Stimulated activated CD4-positive, alpha-beta T cell treated with anti-CD3 and anti-CD28 coated beads, Interleukin-1b, Interleukin-23, amount 100 ng/mL, for 24 hours (primary cell): ENCODE measurements at places on chromosomes 12 and 14.

DNA sequence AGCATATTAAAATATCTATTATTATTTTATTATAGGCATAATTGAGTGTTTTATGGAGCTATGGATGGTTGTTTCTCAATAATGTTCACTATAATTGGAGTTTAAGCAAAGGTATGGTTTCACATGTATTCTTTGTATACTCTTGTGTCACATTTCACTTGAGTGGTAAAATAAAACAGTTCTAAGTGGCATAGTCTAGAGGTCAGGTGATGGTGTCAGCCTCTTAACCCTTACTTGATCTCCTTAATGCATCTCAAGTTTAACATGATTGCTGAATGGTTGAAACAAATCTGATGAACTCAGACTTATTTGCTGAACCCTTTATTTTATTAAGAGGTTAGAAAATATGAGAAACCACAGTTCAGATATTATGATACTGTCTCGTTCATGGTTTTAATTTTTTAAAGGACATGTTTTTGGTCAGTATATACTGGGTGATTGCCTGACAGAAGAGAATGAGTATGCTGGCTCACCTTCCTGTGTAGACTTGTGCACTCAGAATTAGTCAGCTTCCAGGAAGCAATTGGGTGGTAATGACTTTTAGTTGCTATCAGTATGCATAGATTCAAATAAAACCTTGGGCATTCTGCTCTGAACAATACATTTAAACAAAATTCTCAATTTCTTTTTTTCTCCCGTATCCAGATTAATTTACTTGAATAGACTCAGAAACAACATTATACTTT lies 464.6 kb downstream of the PCNX1 start:
- DNase-seq, result no peak

DNA sequence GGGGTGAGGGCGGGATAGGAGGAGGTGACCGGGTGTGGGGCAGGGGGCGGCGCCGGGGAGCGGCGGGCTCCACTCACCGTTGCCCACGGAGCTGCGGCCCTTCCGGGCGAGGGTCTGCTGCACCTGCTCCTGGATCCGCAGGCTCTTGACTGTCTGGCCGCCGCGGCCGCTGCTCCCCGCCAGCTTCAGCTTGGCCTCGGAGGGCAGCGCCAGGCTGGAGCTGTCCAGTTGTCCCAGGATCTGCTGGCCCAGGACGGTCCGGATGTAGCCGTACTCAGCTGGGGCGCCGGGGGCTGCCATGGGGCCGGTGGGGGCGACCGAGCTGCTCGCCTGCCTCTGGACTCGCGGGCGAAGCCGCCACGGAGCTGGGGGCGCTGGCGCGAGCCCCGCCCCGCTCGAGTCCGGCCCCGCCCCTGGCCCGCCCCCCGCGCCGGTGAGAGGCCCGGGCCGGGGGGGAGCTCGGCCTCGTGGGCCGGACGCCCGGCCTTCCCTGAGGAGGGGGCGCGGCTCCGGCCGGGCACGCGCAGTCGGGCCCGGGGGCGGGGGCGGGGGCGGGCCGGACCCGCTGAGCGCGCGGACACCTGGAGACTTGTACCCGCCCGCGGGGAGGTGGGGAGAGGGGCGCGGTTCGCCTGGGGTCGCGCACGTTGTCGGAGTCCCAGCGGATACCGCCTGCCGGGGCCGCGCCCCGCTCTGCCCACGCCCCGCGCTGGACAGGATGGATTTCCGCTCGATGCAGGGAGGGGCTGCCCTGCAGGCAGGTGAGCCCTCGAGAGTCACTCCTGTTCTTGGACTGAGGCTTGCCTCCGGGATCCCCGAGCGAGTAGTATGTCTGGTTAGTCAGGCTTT lies at the start of gene PKP2:
Gene PKP2, minus strand, starts transcription at position 346 of the 849 bp plus-strand sequence. Its CDS starts 46 bp downstream, at position 300.
- no peak for DNase-seq

DNA sequence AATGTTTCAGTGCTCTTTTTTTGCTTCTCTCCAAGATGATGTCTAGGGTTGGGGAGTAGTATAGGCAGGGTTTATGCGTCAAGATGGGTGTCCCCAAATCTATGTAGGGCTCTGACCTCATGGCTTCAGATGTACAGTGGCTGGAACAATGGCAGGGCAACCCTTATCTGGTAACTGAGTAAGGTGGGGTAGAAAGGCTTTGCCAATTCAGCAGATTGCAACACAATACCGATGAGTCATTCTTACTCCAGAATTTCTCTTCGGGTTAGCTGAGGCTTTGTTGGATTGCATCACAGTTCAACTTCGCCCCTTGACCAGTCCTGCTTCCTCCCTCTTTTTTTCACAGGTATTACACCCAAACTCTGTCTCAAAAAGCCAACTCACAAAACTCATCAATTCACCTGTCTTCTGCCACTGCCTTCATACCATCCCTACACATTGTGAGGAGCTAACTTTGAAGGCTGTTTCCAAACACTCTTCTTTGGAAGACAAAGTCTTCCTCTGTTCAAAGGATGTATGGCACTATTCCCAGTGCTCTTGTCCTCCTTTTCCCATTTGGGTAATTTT lies 190.2 kb upstream of the CNOT2 start:
- DNase-seq, result no peak

DNA sequence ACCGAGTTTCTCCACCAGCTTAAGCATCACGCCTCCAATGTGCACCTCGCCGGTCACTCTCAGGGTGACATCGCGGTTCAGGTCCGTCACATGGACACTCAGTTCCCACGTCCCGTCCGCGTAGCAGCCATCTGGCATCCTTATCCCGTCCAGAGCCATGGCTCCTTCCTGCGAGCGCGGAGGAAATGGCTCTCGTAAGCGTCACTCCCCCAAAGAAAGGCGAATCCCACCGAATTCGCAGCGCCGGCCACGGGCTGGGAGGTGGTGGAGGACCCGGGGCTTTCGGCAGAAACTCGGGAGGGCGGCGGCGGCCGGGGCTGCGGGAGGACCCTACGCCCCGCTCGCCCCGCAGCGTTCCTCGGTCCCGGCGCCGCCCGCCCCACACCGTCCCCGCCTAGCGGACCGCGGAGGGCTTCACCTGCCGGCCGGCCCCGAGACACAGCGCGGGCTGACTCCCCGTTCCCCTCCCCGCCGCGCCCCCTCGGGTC lies 396 bp downstream of the FERMT2 start:
- DNase-seq, result no peak

GRCh38 chr12:1108276-1108675 lies 117.3 kb downstream of the ERC1 start:
- no peak for DNase-seq

DNA sequence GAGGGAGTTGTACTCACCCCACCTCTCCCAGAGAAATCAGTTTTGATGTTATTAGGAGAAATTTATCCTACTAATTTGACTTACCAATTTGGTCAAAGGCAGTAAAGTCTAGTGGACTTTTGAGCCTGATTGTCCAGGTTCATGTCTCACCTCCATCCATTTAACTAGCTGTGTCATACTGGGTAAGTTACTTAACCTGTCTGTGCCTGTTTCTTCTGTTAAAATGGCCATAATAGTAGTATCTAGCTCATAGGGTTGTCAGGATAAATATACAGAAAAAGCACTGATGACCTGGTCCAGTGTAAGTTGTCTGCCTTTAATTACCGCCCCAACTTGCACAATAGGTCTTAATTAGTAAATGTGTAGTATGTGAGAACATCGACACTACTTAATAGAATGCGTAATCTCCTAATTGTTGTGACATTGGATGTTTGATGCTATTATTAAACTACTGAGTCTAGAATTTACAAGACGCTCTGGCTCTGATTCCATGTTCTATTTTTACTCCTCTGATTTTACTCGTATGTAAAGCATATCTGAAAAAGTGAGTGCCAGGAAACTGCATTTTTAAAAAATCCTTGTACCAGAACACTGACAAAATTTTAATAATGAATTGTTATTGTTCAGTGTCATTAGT lies 1.5 kb downstream of the RAB21 start:
- no peak for DNase-seq

GRCh38 chr14:49928015-49928414 lies 35.1 kb downstream of the ARF6 start:
- DNase-seq, result no peak

- DNase-seq, result no peak
These were observed 1354.9 kb upstream of the TMEM132C start for GRCh38 chr12:126912111-126912510.

DNA sequence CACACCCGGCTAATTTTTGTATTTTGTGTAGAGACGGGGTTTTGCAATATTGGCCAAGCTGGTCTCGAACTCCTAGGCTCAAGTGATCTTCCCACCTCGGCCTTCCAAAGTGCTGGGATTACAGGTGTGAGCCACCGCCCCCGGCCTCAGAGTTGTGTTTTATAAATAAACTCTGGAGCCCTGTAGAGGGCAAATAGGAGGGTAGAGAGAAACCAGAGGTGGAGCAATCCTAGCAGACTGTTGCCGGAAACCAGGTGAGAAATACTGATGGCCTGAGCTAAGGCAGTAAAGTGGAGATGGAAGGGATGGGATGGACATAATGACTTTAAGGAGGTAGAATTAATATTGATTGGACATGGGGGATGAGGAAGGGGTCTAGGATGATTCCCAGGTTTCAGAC lies 2.7 kb upstream of the HSD17B6 start:
- DNase-seq, result no peak

DNA sequence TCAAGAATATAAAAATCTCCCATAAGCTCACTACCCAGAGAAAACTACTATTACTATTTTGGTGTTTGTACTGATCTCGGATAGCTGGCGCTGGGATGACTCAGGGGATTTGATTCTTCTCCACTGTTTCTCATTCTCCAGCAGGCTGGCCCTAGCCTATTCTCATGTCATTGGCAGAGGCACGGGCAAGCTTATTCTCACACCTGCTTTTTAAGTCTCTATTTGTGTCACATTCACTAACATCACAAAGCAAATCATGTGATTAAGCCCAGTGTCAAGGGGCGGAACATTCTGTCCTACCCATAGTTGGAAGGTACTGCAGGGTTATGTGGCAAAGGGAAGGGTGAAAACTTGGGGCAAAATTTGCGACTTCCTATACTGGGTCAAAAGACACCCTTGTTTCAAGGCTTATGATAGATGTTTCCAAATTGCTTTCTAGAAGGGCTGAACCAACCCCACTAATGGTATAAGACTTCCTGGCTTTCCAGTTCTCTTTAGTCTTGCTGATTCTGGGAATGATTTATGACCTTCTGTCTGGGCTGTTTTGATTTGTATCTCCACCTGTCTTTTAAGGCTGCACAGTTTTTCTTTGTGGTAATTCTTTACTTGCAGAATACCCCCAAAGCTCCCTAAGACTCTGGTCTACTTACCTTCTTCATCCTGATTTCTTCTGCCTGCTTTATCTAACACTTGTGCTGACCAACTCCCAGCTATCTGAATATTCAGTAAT lies 406.4 kb downstream of the NRXN3 start:
- DNase-seq, result no peak

DNA sequence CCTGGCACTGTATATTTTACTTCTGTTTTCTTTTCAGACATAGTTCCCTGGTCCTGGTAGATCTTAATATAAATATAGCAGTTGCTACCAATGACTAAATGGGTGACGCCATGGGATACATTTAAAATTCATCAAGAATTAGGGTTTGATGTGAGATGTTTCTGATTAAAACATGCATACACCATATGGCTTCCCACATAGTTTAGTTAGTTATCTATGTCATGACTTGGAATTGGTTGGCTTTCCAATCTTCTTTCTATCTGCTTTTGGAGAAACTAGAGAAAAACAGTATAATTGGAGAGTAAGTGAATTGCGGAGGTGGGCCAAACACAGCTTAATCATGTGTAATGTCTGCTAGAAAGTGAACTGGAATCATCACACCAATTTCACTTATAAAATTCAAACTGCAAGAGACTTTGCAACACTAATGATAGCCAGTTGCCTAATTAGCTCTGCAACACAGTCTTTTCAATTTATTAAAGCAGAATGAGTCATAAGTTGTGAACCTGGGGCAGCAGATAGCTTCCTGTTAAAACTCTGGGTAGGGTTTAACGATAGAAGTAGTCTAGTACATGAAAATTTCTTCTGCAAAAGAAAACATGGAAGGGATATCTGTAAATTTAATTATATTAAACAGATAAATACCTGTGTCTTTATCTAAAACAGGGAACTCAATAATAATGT lies 295.2 kb downstream of the SLC16A7 start:
- no peak for DNase-seq

GRCh38 chr14:69606258-69607184 lies 4.9 kb upstream of the SUSD6 start:
- DNase-seq, result no peak

GRCh38 chr12:25186788-25187402 lies 8.1 kb downstream of the DNAI7 start:
- no peak for DNase-seq

DNA sequence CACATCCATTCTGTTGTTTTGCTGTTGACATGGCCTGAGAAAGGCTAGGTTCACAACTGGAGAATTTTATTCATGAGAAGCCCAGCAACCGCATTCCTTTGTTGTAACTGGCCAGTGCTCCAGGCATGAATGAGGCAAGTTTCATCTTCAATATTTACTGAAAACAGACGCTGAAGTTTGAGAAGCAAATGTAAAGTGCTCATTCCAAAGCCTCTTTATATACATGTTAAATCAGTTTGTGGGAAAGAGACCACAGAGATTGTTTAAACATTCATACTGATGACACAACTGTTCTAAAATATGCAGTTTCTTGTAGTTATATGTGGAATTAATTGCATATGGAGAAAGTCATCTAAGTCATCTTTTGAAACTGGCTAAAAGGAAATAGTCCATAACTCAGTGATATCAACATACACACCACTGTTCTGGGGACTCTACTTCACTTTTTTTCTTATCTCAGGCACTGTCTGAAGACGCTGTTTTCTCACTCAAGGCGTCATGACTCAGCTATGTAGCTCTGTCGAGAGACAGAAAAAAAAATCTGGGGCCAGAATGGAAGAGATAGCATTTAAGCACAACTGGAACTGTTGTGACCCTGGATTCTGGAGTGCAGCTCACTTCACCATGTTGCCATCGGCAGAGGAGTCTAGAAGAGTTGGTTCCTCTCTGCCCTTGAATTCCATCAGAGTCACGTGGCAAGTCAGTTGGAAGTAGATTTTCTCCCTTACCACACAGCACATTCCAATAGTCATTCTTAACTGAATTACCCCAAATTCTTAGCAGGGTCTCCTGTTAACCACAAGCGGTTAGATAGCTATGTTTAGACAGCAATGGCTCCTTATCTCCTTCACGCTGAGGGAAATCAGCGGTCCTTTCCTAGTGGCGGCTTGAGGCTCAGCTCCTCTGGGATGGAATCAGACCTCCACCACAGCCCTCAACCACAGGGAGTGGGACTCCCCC lies 258.4 kb upstream of the HMGA2 start:
- DNase-seq, result no peak

GRCh38 chr12:90338365-90338764 lies 616.6 kb downstream of the CCER1 start:
- no peak for DNase-seq

GRCh38 chr12:15972894-15973293 lies 61.8 kb downstream of the DERA start:
- DNase-seq, result no peak

DNA sequence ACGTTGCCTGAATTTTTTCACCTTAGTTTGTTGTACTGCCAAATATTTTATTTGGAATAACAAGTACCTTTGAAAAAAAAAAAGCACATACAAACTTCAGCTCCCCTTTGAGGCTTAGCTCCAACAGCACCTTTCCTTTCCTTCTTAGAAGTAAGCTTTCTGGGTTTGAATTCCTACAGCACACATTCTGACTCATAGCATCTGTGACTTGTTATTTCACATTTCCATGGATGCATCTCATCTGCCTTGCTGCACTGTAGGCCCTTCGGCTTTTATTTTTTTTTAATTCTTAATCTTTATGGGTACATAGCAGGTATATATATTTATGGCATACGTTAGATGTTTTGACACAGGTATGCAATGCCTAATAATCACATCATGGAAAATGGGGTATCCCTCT lies 7.2 kb downstream of the LGALS3 start:
- DNase-seq, result no peak
